ENCODE measurements at places on chromosomes 4 and X. TPM values are rescaled to one million over a fixed set of nuclear protein-coding genes. Genes with fewer than 3 reads are reported as not detected.

The EDNRA gene
- total RNA-seq: 0.88 TPM

The RASGEF1B gene
- total RNA-seq: 29.1 TPM

The DAPP1 gene
- total RNA-seq: 47.0 TPM

The NKX3-2 gene
- total RNA-seq: not detected

The MAOA gene
- 603 TPM for total RNA-seq

The MANBA gene
- 36.3 TPM for total RNA-seq

The CTAG1B gene
- total RNA-seq: not detected

The NSUN7 gene
- total RNA-seq: 10.7 TPM

The CT45A10 gene
- total RNA-seq: not detected

The NPY2R gene
- not detected for total RNA-seq

The SPANXA2 gene
- not detected for total RNA-seq

The UCP1 gene
- not detected for total RNA-seq

The PLXNA3 gene
- 54.6 TPM for total RNA-seq

The NKX6-1 gene
- total RNA-seq: not detected

The AKAP14 gene
- total RNA-seq: not detected

The CSAG3 gene
- not detected for total RNA-seq

The AWAT2 gene
- not detected for total RNA-seq

The TBC1D8B gene
- total RNA-seq: 15.6 TPM

The GAGE2A gene
- not detected for total RNA-seq

The GPRIN3 gene
- 14.9 TPM for total RNA-seq

The NAP1L2 gene
- 0.83 TPM for total RNA-seq

The CENPE gene
- 10.7 TPM for total RNA-seq

The TRIM61 gene
- 1.7 TPM for total RNA-seq

The CXCL13 gene
- not detected for total RNA-seq

The MYOZ2 gene
- not detected for total RNA-seq

The NDP gene
- not detected for total RNA-seq

The XAGE1A gene
- total RNA-seq: not detected

The HTN1 gene
- not detected for total RNA-seq

The PDCL2 gene
- not detected for total RNA-seq

The PNCK gene
- 44.8 TPM for total RNA-seq

The ARHGAP36 gene
- not detected for total RNA-seq

The FGFBP2 gene
- total RNA-seq: not detected

The MAGEA8 gene
- not detected for total RNA-seq

The SCLT1 gene
- 22.0 TPM for total RNA-seq

The KLHL8 gene
- total RNA-seq: 10.7 TPM

The GPM6B gene
- total RNA-seq: 2.7 TPM
